ENCODE measurements at places on chromosomes 12 and 14.

DNA sequence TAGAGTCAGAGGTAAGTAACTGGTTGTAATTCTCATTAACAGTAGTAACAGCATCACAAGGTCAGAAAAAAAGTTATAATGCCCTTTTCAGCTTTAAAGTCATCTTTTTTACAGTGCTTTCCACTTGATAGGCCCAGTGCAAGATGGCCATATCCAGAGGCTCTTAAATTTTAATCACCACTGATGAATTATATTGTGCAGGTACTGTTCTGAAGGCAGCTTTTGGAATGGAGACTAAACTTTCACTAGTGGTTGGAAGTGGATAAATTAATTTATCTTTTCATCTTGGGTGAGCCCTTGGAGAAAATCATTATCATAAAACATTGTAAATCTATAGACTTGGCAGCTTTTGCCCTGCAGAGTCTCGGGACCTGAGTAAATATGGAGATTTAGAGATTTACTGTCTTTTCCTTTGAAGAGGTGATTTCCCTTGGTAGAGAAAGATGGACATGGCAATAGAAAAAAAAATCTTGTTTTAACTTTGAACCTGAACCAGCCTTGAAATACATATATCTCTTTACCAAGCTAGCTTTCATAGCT lies 969.1 kb upstream of the NOVA1 start:
- DNase-seq: no peak

- DNase-seq: no peak
Measured at GRCh38 chr14:89841851-89842250, 112.7 kb downstream of the EFCAB11 start.

DNA sequence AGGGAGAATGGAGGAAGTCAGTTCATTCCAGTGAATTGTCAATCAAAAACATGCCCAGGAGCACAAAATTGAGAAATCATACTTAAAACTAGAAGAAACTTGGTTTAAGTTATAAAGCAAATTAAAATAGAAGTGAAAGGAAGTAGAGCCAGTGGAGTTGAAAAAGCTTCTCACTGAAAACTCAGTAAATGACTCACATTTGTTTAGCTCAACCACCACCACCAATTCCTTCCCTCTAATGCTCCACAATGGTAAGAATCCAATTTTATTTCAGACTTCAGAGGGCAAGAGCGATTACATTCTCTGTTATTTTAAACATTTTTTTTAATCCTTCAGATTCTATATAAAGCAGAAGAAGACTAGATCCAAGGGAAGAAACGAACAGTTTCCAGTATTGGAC lies 19.4 kb downstream of the UTP20 start:
- peak; percentile 1 for DNase-seq

- peak; percentile 100 for DNase-seq
Measured at GRCh38 chr12:89162589-89163261, 189.6 kb downstream of the DUSP6 start.

DNA sequence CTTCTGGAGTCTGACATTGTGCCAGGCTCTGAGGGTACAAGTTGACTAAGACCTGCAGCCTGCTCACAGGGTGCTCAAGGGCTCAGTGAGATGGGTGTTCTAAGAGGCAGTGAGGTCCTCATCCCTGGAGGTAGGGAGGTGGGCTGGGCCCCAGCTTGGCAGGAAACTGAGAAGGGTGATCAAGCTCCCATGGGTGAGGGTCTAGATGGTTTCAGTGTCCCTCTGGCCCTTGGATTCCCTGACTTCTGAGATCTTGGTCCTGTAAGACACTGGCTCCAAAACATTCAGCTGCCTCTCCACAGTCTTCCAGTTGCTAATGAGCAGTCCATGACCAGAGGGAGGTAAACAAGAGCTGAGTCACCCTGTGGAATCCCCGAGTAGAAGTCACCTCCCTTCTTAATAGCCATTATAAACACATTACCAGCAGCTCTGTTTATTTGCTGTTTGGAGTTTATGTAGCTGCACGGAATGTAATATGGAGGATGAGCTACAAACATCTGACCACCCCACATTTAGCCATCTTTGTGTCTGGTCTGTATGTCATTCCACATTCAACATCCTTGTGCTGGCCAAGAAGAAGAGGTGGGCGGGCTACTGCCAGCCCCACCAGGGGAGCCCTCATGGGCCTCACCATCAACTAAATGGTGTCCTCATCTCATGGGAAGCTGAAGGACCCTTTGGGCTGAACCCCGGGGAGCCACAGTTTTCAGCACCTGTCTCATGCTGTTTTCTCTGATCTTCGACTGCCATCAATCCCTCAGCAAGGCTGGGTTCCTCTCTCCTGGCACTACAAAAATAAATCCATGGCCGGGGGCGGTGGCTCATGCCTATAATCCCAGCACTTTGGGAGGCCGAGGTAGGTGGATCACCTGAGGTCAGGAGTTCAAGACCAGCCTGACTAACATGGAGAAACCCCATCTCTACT lies 37.2 kb upstream of the BDKRB2 start:
- DNase-seq: peak; percentile 83

DNA sequence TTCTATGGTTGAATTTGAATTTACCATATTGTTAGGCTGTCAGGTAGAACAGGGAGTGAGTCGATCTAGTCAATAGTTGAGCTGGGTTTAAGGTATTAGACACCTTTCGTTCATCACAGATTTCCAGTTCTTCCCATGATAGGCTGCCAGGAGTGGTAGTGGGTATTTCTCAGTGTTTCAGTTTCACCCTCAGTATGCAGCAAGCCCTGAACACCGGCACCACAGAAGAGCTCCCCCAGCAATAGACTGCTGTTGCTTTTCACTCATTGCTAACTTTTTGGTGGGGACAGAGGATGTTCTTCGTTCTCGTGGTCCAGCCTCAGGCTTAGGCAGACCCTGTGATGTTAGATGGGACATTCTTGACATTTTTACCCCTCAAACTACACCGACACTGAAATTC lies 164.6 kb downstream of the PTPRO start:
- DNase-seq: no peak

DNA sequence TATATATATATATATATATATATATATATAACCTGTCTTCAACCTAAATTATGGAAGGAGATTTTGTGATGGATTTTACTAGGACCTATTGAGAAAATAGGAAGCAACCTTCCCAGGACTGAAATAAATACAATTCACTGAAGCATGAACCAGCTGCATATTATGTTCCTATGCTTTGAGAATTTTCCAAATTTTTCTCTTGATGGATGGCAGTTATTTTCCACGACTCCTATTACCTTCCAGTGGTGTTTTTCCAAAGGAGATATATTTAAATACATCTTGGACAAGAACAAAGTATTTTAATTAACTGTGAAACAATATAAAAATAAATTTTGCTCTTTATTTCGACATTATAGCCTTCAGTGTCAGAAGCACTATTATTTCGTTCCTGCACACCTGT lies 87.9 kb downstream of the TMTC1 start:
- DNase-seq: no peak

GRCh38 chr12:82470906-82471512 lies 112.7 kb downstream of the METTL25 start:
- peak; percentile 11 for DNase-seq

DNA sequence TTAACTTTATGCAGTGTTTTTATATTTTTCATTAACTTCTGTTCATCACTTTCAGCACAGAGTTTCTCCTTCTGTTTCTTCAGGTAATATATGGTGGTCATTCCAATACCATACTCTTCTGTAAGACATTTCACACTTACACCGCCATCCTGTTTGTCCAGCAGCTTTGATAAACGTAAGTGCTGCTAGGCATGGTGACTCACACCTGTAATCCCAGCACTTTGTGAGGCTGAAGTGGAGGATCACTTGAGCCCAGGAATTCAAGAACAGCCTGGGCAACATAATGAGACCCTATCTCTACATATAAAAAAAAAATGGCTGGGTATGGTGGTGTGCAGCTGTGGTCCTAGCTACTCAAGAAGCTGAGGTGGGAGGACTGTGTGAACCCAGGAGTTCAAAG lies 55.8 kb downstream of the EXOC5 start:
- no peak for DNase-seq

DNA sequence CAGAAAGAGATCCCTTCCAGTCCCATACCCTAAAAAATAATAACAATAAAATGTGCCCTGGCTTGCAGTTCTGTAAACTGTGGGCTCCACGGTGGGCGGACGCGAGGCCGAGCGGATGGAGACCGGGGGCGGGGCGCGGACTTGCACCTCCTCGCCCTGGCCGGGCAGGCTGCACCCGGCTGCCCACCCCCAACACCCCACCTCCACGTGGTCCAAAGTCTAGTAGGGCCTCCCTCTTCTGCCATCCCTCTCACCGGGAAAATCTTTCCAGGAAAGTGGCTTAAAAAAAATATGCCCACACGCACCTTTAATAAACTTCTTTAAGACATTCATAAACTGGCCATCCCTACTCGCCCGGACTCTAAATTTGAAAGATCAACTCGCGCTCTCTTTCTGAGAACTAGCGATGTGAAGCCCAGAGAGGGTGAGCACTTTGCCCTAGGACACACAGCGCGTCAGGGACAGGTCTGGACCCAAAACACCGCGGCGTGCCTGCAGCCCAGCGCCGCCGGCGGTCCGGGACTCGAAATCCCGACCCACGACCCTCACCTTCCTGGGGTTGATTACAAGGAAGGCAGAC lies 1.9 kb upstream of the BCL11B start:
- DNase-seq: no peak

DNA sequence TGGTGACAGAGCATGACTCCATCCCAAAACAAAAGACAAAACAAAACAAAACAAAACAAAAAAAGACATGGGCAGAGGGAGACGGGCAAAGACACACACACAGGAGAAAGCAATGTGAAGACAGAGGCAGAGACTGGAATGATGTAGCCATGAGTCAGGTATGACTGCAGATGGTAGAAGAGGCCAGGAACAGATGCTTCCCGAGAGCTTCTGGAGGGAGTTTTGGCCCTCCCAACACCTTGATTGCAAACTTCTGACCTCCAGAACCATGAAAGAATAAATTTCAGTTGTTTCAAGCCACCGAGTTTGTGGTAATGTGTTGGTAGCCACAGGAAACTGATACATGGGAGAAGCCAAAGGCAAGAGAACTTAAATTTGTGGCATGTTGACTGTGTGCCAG lies 27.1 kb downstream of the VWF start:
- peak; percentile 54 for DNase-seq

GRCh38 chr14:84541018-84541417 lies 988.9 kb upstream of the FLRT2 start:
- DNase-seq: no peak

- DNase-seq: no peak
Measured at GRCh38 chr12:14573118-14573517, 5.4 kb upstream of the PLBD1 start.

GRCh38 chr12:71760471-71760870 lies 5.8 kb downstream of the RAB21 start:
- no peak for DNase-seq

DNA sequence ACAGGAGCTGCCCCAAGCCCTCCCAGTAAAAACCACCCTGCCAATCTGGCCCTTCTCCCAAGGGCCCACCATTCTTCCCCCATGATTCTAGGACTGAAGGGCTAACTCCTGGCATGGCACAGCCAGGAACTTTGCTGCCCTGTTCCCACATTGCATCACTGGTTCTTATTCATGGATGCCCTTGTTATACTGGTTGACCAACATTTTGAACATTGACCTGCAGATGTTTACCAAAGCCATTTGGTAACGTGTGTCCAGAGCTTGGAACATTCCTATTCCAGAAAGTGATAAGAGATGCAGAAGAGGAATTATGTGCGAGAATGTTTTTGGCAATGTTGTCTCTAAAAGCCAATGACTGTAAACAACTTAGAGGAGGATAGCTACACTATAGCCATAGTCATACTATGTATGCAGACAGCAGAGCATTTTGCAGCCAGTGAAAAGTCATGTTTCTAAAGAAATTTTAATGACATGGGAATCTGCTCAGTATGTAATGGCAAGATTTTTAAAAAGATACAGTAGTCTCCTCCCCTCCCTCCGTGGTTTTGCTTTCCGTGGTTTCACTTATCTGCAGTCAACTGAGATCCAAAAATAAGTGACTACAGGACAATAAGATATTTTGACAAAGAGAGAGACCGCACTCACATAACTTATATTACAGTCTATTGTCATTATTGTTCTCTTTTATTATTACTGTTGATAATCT lies 108.8 kb downstream of the DAAM1 start:
- no peak for DNase-seq

- no peak for DNase-seq
Measured at GRCh38 chr12:30910038-30910350, 16.6 kb upstream of the TSPAN11 start.

- peak; percentile 28 for DNase-seq
Measured at GRCh38 chr12:42094277-42094676, 50.4 kb downstream of the GXYLT1 start.

DNA sequence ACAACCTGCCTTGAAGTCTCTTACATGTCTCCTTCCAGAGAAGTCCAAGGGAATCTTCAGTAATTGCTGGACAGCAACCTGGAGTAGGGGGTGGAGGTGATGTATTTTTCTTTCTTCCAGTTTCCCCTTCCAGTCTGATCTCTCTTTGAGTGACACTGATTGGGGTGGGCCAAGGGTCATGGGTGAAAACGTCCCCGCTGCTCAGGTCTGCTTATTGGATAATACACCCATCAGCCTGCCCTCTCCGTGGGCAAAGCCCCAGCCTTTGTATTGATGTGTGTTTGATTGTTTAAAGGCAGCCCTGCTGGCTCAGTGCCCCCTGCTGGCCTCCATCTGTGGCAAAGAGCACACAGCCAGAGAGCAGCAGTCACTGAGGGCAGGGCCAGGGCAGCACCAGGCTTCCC lies 35.7 kb upstream of the ATP2A2 start:
- no peak for DNase-seq

DNA sequence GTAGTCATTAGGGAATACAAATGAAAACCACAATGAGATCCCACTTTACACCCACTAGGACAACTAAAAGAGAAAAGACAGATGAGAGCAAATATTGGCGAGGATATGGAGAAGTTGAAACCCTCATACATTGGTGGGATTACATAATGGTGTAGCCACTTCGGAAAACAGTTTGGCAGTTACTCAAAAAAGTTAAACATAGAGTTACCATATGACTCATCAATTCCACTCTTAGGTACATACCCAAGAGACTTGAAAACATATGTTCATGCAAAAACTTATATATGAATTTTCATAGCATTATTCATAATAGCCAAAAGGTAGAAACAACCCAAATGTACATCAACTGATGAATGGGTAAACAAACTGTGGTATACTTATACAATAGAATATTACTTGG lies 27.1 kb downstream of the ALDH1L2 start:
- DNase-seq: no peak

GRCh38 chr12:25256005-25256404 lies 5.3 kb upstream of the KRAS start:
- no peak for DNase-seq

DNA sequence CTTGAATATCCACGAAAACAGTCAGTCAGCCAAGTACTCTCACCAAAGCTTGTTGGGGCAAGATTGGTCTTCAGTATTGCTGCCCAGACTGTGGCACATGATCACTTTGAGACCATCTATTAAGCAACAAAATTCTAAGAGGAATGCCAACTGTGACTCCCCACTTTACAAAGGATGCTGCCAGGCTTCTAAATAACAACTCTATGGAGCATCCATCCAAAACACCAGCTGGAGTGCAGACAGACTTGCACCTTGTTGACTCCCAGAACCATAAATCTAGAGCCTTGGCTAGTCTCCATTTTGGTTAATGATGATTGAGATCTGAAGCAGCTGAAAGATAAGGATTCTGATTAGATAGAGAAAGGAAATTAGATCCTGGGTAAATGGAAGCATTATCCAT lies 132.8 kb downstream of the DIO2 start:
- no peak for DNase-seq
